Omental fat pad (tissue), 4 donors: ENCODE measurements at places on chromosomes 2 and 18. TPM values are rescaled to one million over a fixed set of nuclear protein-coding genes. Genes with fewer than 3 reads are reported as not detected.
A peak's percentile ranks its signal among the peaks of the same experiment; 100 is the strongest.

- DNase-seq = no peak
Measured at GRCh38 chr18:10018289-10018688, 104.5 kb downstream of the VAPA start.

GRCh38 chr2:39684464-39684863, 18.7 kb downstream of the TMEM178A start:
- no peak for DNase-seq

GLI2 gene
- total RNA-seq = 1.4 TPM

DNA sequence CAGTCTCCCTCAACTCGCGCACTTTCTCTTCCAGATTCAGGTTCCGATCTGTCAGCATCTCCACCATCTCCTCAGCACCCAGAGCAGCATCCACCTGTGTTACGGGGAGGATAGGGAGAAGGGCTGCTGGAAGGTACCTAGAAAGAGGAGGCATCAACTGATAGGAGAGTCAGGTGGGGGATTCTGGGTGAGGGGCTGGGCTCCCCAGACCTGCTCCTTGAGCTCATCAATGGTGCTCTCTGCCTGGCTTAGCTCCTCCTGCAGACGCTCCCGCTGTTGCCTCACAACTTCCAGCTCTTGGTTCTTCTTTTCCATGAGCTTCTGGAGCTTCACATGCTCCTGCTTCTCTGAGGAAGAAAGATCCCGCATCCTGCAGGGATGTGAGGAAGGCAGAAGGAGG, 10.1 kb downstream of the DCTN1 start:
- DNase-seq = no peak

GRCh38 chr2:69914950-69915945, at the start of gene MXD1:
TSS of gene MXD1 (plus strand) at chr2:69915109. CDS start at chr2:69915331, 222 bp downstream.
- DNase-seq = peak; percentile 98

DNA sequence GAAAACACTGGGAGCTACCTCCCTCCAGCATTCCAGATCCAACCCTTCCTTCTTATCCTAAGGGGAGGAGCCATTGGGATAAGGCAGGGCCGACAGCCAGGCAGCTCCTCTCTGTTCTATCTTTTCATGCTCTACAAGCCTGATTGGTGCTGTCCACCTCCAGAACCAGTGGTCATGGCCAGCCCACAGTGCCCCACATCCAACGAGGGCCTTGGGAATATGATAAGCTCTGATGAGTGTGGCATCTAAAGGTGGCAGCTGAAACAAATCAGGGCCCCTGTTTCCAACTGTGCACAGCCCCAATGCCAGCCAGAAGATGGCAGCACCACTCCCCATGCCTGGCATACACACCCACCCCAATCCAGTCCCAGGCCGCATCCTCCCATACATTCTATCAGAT, 329.3 kb downstream of the C1D start:
- DNase-seq = no peak

- DNase-seq = no peak
Measured at GRCh38 chr2:197204519-197205250, 105.9 kb downstream of the ANKRD44 start.

IL1RN gene
- total RNA-seq = 4.8 TPM

- DNase-seq = no peak
Measured at GRCh38 chr2:206478340-206478739, 35.0 kb downstream of the ADAM23 start.

POTEC gene
- not detected for total RNA-seq

DNA sequence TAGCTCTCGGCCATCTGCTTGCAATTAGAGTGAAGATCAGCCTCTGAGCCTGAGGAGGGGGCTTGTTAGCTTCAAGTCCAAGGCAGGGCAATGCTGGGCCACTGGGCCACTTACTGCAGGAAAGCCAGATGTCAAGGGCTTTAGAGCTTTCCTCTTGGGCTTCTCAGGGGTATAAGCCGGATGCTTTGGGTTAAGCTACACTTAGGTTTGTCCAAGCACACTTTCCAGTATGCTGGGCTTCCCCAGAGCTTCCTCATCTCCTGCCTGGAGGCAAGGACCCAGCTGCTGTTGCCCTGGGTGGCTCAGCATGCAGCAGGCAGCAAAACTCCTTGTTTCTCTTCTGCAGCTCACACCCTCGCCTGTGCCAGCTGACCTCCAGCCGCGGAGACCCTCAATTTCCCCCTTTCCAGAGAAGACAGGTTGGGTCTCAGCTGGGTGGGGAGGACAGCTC, 29.0 kb upstream of the ATOH8 start:
- DNase-seq = no peak

DNA sequence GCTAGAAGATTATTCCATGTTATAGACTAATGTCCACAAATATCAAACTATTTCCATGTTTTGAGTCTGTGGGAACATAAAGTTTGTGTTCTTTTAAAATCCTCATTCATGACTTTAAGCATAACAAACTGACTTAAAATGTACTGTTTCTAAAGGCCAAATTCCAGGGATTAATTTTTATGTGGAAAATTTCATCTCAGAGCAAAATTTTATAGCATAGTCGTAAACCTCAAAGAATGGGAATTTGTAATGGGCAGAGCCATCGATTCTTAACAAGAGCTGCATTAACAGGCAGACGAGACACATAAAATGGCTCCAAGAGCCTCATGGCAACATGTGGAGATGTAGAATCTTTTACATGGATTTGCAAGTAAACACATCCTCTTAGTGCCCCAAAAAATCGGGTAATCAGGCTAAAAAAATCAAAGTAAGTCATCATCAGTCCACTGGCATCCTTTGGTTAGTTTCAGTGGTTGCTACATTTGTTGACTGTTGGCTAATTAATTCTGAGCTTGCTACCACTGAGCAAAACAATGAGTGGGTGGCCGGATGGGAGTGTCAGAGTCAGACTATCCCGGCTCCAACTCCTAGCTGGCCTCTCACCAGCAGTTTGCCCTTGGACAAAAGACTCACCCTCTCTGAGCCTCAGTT, 119.6 kb downstream of the FAM210A start:
- DNase-seq = no peak

DNA sequence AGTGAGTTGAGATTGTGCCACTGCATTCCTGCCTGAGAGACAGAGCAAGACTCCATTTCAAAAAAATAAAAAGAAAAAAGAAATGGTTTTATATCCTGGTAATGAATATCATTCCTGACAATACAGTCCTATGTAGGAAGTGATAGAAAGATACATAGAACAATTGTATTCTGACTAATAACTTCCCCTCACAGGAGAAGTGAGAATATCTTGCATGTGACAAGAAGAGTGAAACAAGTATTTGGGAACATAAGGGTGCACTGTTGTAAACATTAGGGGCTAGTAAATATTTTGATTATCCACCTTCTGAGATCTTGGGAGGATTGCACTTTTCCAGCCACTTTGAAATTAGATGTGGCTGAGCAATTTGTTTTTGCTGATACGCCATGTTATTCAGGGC, 40.7 kb downstream of the KLHL14 start:
- no peak for DNase-seq

DNA sequence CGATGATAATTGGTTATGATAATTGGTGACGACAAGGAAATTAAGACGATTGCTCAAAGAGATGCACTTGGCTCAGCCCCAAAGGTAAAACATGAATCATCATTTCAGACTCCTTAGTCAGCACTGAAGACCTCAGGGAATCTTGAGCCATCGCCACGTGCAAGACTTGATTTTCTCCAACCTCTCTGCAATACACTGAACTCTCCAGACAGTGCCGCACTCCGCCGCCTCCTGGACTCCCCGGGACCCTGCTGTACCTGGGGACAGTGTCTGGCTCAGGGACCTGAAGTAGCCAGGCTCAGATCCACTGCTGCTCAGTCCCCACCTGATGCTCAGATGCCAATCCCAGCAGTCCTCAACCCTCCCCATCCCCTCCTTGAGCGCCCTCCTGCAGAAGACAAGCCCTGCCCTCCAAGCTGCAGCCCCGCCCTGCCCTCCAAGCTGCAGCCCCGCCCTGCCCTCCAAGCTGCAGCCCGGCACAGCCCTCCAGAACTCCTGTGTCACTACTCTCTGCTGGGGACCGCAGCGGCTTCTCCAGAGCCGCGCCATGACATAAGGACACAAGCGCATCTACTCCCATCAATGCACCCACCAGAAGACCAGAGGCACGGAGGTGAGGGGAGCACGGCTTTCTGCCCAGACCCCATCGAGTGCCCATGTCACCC, 1.1 kb downstream of the TMEM18 start:
- peak; percentile 36 for DNase-seq

DNA sequence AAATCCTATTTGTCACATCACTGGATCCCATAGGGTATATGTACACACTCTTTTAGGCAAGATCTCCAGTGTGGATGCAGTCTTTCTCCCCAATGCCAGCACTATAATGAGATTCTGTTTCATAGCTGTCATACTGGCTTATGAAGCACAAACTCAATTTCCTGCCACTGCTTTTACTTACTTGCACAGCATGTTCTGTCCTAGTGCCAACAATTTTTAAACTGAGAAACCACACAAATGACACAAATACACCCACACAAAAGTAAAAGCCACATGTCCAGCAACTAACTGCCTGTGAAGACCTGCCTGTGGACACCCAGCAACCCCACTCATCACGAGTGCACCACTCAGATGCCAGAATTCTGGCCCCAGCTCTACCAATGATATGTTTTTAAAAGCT, 29.6 kb upstream of the RNU4ATAC start:
- no peak for DNase-seq

NTSR2 gene
- total RNA-seq = not detected

- DNase-seq = no peak
Measured at GRCh38 chr2:236403811-236404210, 139.6 kb upstream of the ASB18 start.

DNA sequence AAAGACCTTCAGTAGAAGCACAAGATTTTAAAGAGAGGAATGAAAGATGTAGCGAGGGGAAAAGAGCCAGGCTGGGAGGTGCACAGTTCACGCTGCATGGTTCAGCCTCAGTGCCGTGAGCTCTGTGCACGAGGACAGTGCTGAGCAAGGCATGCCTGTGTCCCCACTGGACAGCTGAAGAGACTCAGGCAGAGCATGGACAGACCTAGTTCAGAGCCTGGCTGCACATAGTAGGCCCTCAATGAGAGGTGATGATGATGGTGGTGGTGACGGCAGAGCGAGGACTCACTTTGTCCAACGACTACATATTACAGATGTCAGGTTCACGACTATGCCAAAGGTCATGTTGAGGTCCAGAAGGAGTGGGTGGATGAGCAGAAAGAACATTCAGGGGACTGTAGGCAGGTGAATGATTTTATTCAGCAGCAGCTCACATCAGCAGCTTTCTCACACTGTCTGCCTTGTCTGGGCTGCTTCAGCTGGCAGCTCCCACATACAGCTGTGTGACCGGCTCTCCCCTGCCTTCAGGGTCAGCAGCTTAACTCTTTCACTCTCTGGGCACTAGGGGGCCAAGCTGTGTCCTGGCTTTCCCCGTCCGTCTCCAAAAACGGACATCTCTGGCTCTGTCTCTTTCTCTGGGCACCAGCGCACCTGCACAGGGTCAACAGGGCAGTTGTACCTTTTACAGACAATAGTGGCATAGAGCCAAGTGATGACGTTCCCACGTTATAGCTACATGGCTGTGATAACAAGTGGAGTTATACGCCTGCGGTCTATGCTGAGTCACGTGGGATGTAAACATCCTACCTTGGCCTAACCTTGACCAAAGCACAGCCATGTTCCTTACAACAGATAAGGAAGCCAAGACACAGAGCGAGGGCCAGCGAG, 128.8 kb upstream of the MSH6 start:
- DNase-seq = no peak

FRZB gene
- 1.9 TPM for total RNA-seq

DNA sequence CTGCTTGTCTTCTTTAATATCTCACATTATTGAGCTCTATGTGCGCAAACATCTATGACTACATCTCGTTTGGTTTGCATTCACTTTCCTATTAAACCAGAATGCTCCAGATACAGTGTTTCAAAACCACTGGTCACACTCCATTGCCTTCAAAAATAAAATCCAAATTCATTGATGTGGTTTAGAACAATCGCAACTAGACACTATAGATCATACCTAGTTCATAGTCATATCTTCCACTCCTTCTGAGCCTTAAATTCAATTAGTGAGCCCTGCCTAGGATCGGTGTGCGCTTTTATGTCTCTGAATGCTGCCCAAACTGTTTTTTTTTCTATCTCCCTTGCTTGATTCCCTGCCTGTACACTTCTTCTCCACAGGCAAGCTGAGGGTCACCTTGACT, 238.5 kb upstream of the RGPD4 start:
- DNase-seq = no peak

DNA sequence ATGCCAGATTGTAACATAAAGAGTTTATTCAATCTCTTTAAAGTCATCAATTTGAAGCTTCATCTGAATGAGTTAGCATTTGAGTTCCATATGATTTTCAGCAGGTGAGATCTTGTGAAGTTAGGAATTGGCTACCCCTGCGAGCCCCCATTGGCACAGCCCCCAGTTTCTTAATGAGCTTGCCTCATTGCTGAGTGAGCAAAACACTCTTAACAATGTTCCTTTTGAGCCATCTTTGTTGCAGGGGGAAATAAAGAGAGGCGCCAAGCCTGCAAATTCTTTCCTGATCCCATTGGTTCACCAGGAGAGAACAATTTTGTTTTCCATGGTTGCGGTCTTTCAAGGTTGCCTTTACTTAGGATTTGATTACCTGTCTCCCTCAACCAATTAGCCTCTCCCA, 18.7 kb downstream of the DPP10 start:
- no peak for DNase-seq

RAB6C gene
- total RNA-seq = not detected

OR6B2 gene
- not detected for total RNA-seq
